ENCODE measurements at places on chromosomes 4 and X. TPM values are rescaled to one million over a fixed set of nuclear protein-coding genes. Genes with fewer than 3 reads are reported as not detected.

- no peaks in the 10 kb centered on the region for H3K27me3 ChIP-seq
- no peaks in the 10 kb centered on the region for H3K4me1 ChIP-seq
- H3K36me3 ChIP-seq = no peaks in the 10 kb centered on the region
- no peak overlapping the region for H3K4me3 ChIP-seq
- DNase-seq = no peak
- H3K27ac ChIP-seq = no peak overlapping the region
Observed at GRCh38 chr4:159042097-159042605, 60.7 kb upstream of the RAPGEF2 start.

- H3K4me1 ChIP-seq = no peaks in the 10 kb centered on the region
- no peak for DNase-seq
- H3K27ac ChIP-seq = no peak overlapping the region
- H3K36me3 ChIP-seq = no peaks in the 10 kb centered on the region
- no peak overlapping the region for H3K4me3 ChIP-seq
Observed at GRCh38 chr4:79184476-79184875, 141.4 kb downstream of the NAA11 start.

DNA sequence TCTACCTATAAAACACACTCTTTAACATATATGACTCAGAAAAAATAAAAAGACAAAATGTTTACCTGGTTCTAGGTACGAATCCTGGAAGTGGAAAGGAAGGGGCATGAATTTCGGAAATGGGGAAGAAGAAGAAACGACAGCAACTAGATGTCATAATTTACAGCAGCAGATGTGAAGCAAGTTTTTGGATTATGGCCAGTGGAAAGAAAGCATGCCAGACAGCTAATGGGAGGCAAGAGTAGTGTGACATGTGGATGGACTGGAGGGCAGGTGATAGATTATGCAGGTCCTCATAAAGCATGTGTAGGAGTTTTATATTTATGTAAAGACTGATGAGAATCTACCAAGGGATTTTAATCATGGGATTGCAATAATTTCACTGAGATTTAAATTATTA, 279.0 kb upstream of the TACR3 start:
- H3K27ac ChIP-seq = no peak overlapping the region
- no peaks in the 10 kb centered on the region for H3K4me1 ChIP-seq
- H3K36me3 ChIP-seq = no peaks in the 10 kb centered on the region
- no peak overlapping the region for H3K4me3 ChIP-seq

Gene HAND2
- not detected for polyA plus RNA-seq

- no peak overlapping the region for H3K27ac ChIP-seq
- no peak overlapping the region for H3K4me3 ChIP-seq
- no peaks in the 10 kb centered on the region for H3K27me3 ChIP-seq
Observed at GRCh38 chr4:61251129-61251528, 51.0 kb downstream of the ADGRL3 start.

GRCh38 chr4:93061826-93062225, 758.1 kb downstream of the GRID2 start:
- H3K27ac ChIP-seq = no peak overlapping the region
- H3K36me3 ChIP-seq = no peaks in the 10 kb centered on the region
- no peaks in the 10 kb centered on the region for H3K4me1 ChIP-seq
- H3K27me3 ChIP-seq = no peaks in the 10 kb centered on the region

DNA sequence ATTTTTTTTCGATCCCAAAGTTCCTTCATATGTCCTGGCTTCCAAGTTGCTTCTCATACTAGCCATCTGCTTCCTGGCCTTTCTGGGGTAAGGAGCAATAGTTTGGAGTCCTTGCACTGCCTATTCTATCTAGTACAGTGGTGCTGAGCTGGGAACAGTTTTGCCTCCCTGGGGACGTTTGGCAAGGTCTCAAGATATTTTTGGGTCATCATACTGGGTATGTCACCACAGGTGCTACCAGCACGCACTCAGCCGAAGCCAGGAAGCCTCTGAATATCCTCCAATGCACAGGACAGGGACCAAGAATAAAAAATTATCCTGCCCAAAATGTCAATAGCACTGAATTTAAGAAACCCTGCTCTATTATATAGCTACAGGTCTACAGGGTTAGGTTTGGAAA, 35.4 kb upstream of the TMSB15B start:
- no peaks in the 10 kb centered on the region for H3K36me3 ChIP-seq
- H3K4me3 ChIP-seq = no peak overlapping the region
- DNase-seq = no peak
- H3K4me1 ChIP-seq = no peaks in the 10 kb centered on the region
- H3K27me3 ChIP-seq = no peaks in the 10 kb centered on the region

Gene REELD1
- 0.27 TPM for polyA plus RNA-seq

GRCh38 chr4:25978327-25978726, 64.3 kb downstream of the SMIM20 start:
- no peak overlapping the region for H3K27ac ChIP-seq
- no peak for DNase-seq
- H3K4me1 ChIP-seq = no peaks in the 10 kb centered on the region

- H3K27ac ChIP-seq = no peak overlapping the region
- H3K27me3 ChIP-seq = no peaks in the 10 kb centered on the region
- no peak for DNase-seq
- no peaks in the 10 kb centered on the region for H3K4me1 ChIP-seq
Observed at GRCh38 chrX:17922303-17922702, 61.2 kb upstream of the RAI2 start.

- H3K36me3 ChIP-seq = no peaks in the 10 kb centered on the region
- H3K27ac ChIP-seq = no peak overlapping the region
- no peak for DNase-seq
- peaks cover 3% of the 10 kb centered on the region for H3K27me3 ChIP-seq
- H3K4me1 ChIP-seq = no peaks in the 10 kb centered on the region
- no peak overlapping the region for H3K4me3 ChIP-seq
Observed at GRCh38 chrX:16023790-16024734, 99.3 kb upstream of the GRPR start.

Gene CCDC110
- 3.3 TPM for polyA plus RNA-seq

Gene FAM199X
- 29.3 TPM for polyA plus RNA-seq

Gene GATA1
- polyA plus RNA-seq = 1.3 TPM

DNA sequence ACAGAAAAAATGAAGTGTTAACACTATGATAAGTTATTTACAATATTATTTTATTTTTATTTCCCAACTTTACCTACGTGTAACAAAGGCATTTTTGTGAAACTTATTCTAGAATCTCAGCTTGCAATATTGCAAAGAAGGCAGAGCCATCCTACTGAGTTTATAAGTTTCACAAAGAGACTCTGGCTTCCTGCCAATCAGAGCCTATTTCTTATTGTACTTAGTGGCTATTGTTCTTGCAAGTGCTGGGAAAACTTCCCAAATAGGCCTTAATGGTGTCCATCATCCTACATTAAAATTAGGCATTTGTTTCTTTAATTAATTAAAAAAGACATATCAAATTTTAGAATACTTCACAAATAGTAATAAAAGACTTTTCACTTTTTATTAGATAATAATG, 233.2 kb downstream of the EPHA5 start:
- H3K4me3 ChIP-seq = no peak overlapping the region
- H3K4me1 ChIP-seq = no peaks in the 10 kb centered on the region
- H3K27me3 ChIP-seq = no peaks in the 10 kb centered on the region
- DNase-seq = no peak
- H3K27ac ChIP-seq = no peak overlapping the region
- no peaks in the 10 kb centered on the region for H3K36me3 ChIP-seq

DNA sequence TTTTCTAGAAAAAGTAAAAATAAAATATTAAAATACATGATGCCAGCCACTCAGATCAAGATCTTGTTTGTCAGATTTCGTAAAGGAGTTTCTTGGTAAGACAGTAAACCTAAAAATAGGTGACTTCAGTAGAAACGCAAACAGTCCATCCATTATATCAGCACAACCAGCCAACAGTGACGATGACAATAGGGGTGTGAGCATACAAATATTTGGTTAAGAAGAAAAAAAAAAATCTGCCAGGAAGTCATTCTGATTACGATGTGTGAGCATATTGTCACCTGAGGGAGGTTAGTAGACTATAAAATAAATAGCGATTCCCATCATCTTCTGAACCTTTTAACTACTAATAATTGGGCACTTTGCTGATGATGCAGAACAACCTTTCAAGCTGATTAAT, 37.6 kb downstream of the SLC7A11 start:
- H3K4me3 ChIP-seq = no peak overlapping the region
- H3K36me3 ChIP-seq = no peaks in the 10 kb centered on the region
- no peak overlapping the region for H3K27ac ChIP-seq
- peaks cover 4% of the 10 kb centered on the region for H3K4me1 ChIP-seq

DNA sequence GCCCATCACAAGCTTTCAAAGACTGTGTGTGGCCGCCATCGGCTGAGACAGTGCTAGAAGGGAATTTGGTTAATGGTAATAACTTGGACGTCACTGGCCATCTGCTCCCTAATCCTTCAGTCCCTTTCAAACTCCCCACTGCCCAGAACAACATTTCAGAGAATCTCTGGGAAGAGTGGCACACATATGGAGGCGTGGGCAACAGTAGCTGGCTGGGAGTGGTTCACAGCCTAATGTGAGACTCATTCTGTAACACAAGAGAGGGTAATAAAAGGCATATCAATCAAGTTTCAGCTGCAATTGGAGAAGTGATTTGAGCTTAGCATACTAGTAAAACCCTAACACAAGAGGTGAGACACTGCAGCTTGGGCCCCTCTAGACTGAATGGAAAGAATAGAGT, 15.4 kb downstream of the SMIM10 start:
- no peak for DNase-seq
- H3K4me1 ChIP-seq = no peaks in the 10 kb centered on the region
- H3K27ac ChIP-seq = no peak overlapping the region
- no peaks in the 10 kb centered on the region for H3K36me3 ChIP-seq
- H3K4me3 ChIP-seq = no peak overlapping the region

DNA sequence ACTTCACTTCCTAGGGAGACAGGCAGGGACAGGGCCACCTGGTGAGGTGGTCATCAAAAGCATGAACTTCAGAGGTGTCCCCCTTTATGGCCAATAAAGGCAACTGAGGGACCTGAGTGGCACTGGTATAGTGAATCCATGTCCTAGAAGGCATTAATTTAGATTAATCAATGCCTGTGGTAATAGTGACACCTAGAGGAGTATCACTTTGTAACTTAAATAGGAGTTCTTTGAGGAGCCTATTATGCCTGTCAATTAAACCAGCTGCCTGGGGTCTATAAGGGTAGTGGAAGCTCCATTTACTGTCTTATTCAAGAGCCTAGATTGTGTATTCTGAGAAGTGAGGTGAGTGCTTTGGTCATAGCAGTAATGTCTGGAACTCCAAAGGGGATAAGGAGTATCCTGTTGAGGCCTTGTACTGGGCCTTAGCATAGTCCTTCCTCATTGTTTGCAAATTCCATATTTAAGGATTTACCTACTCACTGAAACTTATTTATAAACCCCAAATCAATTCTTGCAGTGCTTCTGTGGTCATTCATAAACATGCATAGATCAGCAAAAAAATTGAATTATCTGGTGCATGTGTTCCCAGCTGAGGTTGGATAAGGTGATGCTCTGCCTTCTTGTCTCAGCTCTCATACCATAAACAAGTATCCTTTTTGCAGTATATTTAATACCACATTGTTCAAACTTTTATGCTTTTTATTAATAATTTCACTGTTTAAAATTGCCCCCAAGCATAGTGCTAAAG, 213.8 kb upstream of the RADX start:
- no peak overlapping the region for H3K4me3 ChIP-seq
- no peaks in the 10 kb centered on the region for H3K27me3 ChIP-seq
- H3K27ac ChIP-seq = no peak overlapping the region
- no peaks in the 10 kb centered on the region for H3K36me3 ChIP-seq
- H3K4me1 ChIP-seq = no peaks in the 10 kb centered on the region

Gene NAT8L
- 4.7 TPM for polyA plus RNA-seq

DNA sequence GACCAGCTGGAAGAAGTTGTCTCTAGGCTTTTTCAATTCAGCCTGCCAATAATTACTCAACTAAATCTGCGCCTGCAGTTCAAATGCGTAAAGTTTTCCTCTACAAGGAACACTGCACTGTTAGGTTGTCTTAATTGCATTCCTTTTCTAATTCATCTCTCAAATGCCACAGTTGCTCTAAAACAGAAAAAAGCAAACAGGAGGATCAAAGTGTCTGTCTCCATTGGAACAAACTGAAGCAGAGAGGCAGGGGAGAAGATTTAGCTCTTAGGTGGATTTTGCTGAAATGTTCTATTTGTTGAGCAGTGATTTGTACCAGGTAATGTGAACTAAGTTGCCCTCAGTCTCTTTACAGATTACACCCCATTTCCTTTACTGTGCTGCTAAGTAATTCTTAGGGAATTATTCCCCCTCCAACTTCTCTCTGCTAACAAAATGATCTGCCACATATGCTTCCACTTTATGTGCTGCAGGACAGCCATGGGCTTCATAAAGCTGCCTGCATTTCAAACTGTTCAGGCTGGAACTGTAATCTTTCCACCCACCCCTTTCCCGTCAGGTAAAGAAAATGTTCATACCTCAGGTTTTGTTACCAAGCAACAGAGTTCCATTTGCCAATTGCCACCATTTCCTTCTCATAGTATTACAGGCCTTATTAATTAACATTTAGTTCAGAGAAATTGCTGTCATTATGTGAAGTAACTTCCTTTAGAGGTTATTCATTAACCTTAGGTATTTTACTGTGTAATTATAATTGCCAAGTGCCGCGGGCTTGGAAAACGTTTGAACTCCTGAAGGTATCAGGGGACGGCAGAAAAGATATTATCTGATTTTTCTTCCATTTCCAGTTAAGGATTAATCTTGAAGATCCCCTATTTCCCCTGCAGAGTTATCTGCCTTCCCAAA, 149.3 kb downstream of the SPRY1 start:
- no peaks in the 10 kb centered on the region for H3K27me3 ChIP-seq
- H3K36me3 ChIP-seq = no peaks in the 10 kb centered on the region
- DNase-seq = no peak
- H3K4me1 ChIP-seq = no peaks in the 10 kb centered on the region
- H3K4me3 ChIP-seq = no peak overlapping the region

Gene RHOXF2B
- polyA plus RNA-seq = 0.10 TPM

DNA sequence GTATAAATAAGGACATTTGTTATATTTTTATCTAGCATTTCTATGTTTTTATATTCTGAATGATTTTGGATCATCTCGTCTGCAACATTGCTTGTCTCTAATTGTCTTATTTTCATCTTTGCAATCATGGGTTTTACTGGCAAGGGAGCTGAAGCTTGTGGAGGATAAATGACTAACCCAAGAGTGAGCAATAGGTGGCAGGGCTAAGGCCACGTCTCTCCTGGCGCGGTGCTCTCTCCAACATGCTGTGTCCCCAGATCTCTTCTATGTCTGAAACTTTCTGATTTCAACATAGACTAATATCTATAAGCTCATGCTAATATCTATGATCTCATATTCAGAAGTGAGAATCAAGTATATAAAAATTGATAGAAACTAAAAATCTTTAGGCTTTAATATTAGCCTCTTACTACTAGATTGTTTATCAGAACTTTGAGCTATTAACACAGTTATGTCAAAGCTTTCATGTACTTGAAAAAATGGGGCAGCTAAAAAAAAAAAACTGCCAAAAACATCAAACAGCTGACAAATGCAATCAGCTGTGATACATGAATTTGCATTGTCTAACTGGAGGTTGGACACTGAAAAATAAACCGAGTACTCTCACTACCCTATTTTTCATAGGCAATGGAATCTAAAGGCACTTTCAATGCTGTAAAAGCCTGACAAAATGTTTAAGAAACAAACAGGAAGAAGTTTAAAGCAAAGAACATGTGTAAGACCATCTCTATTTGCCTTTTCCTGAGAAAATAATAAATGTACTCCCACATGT, 169.2 kb downstream of the TMA16 start:
- H3K36me3 ChIP-seq = no peaks in the 10 kb centered on the region
- no peak for DNase-seq
- H3K27me3 ChIP-seq = no peaks in the 10 kb centered on the region
- no peaks in the 10 kb centered on the region for H3K4me1 ChIP-seq
- no peak overlapping the region for H3K4me3 ChIP-seq

Gene EGFL6
- polyA plus RNA-seq = 65.5 TPM

Measured in left lung (tissue), 14 donors.